ENCODE measurements at places on chromosomes 1 and 21.

GRCh38 chr1:109721042-109721441, 9.0 kb downstream of the GSTM5 start:
- DNase-seq: no peak

GRCh38 chr1:40421431-40422384, 28.6 kb upstream of the ZFP69B start:
- DNase-seq: no peak

GRCh38 chr1:244210884-244211558, 159.9 kb downstream of the ZBTB18 start:
- no peak for DNase-seq

- no peak for DNase-seq
These were observed 250.2 kb upstream of the FGGY start for GRCh38 chr1:59046730-59047157.

GRCh38 chr1:118483245-118484006, 298.4 kb upstream of the SPAG17 start:
- DNase-seq: no peak

DNA sequence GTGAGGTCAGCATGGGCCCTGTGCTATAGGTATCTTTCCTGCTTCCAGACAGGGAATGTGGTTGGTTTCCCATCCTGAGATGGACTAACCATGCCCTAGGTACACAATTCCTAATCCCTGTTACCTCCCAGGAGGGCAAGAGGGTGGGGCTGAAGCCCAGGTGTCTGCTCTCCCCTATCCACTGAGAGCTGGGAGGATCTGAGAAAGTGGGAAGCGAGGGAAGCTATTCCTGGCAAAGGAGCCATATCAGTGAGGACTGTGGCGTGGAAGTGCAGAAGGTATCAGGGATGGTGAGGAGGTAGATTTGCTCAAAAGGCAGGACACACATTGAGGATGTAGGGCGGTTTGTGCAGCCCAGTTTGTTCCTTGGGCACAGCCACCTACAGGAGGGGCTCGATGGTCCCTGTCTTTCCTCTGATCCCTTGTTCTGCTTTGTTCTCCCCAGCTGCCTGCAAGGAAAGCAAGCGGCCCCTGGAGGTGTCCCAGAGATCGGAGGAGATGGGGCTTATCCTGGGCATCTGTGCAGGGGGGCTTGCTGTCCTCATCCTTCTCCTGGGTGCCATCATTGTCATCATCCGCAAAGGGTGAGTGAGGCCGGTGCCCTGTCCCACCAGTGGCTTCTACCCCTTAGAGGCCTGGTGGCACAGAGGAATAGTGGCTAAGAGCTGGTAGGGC, 48.1 kb downstream of the PTPRU start:
- DNase-seq: no peak

- DNase-seq: peak; percentile 23
These were observed 64.8 kb downstream of the ALPL start for GRCh38 chr1:21573971-21574465.

DNA sequence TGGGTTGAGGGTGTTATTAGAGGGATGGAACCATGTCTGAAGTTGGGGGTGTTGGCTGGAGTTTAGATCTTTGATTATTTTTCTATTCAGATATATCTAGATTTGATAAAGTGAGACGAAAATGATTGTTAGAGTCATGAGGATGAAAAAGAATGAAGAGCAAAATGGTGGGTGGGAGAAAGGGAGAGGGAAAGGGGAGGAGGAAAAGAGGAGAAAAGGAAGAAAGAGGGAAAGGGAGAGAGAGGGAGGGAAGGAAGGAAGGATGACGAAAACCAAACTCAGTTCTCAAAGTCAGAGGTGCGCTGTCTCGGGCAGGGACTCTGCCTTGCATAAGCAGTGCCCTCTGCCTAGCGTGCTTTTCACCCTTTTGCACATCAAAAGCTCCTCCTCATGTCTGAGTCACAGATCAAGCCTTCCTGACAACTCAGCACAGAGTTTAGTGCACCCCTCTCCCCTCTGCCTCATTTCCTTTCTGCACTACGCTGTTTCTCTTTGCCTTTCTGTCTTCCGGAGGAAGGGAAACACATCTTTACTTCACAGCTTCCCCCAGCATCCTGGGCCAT, 225.8 kb upstream of the PROX1 start:
- DNase-seq: no peak

DNA sequence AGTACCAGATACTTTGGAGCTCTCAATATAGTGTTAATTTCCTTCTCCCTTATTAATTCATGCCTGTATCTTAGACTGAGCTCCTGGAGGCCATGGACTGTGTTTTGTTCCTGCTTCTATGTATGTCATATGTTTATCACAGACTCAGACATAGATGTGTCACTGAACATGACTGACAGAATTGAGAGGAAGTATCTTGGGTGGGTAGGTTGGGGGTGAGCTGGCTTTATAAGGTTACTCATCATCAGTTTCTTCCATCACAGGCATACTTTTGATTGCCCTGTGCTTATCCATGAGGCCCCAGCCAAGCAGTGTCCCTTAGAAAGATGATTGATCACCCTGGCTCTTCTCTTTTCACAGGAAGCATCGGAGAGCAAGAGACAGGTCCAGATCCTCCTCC, 5.6 kb upstream of the SH3D21 start:
- DNase-seq: no peak

- no peak for DNase-seq
These were observed 242.5 kb upstream of the VAMP3 start for GRCh38 chr1:7528386-7529198.

DNA sequence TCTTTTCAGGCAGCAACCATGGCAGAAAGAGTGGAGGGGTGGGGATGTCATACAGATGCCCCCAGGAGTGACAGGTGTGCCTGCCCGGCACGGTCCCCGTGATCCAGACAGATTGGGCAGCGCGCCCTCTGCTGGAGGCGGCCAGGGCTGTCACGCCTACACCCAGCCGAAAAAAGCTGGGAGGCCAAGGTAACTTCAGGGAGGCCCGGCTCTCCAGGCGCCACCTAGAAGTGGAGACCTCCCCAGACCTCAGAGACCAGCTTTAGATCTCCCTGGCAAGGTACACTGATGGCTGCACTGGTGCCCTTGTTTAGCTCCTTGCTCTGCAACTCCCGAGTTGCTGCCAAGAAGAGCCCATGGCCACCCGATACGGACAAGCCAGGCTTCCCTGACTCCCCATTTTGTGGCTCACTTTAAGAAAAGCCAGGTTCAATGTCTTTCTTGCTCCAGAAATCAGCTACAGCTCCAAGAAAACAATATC, 6.6 kb downstream of the GOLT1A start:
- DNase-seq: peak; percentile 12
